ENCODE measurements at places on chromosomes 7 and 10.

DNA sequence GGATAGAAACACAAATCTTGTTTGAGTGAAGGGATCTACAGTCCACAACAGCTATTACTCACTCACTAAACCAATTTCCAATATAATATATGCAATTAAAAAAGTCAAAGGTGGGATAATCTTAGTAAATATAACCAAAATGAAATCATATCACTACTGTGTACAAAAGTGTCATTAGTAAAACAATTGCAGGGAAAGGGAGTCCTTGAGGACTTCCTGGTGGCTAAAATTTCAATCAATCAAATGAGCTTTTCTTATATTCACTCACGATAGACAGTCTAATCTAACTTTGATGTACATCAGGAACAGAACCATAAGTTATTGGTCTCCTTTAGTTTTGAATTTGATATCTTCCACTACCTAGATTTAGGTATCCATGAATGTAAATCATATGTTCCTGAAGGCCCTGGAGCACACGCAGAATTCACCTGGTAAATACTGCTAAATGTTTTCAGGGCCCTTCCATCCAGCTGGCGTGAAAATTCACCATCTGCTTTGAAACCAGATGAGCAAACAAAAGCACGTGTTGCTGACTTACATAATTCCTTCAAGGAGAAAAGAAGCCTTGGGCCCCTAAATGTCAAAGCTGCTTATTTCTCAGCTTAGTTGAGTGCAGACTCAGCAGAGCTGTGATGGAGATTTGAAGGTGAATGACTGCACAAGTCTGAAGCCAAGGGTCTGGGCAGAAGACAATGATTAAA is 159.3 kb upstream of the TMEM196 start:
- no peak for DNase-seq

- no peak for DNase-seq
These were observed 56.0 kb upstream of the CTTNBP2 start for GRCh38 chr7:117929237-117929636.

- no peak for DNase-seq
These were observed 117.5 kb downstream of the OR13A1 start for GRCh38 chr10:45197816-45198485.

- no peak for DNase-seq
These were observed 66.9 kb upstream of the SFMBT2 start for GRCh38 chr10:7477538-7478334.

DNA sequence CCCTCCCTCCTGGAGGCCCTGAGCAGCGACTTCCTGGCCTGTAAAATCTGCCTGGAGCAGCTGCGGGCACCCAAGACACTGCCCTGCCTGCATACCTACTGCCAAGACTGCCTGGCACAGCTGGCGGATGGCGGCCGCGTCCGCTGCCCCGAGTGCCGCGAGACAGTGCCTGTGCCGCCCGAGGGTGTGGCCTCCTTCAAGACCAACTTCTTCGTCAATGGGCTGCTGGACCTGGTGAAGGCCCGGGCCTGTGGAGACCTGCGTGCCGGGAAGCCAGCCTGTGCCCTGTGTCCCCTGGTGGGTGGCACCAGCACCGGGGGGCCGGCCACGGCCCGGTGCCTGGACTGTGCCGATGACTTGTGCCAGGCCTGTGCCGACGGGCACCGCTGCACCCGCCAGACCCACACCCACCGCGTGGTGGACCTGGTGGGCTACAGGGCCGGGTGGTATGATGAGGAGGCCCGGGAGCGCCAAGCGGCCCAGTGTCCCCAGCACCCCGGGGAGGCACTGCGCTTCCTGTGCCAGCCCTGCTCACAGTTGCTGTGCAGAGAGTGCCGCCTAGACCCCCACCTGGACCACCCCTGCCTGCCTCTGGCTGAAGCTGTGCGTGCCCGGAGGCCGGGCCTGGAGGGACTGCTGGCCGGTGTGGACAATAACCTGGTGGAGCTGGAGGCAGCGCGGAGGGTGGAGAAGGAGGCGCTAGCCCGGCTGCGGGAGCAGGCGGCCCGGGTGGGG is 2.2 kb downstream of the TRIM56 start:
- no peak for DNase-seq

DNA sequence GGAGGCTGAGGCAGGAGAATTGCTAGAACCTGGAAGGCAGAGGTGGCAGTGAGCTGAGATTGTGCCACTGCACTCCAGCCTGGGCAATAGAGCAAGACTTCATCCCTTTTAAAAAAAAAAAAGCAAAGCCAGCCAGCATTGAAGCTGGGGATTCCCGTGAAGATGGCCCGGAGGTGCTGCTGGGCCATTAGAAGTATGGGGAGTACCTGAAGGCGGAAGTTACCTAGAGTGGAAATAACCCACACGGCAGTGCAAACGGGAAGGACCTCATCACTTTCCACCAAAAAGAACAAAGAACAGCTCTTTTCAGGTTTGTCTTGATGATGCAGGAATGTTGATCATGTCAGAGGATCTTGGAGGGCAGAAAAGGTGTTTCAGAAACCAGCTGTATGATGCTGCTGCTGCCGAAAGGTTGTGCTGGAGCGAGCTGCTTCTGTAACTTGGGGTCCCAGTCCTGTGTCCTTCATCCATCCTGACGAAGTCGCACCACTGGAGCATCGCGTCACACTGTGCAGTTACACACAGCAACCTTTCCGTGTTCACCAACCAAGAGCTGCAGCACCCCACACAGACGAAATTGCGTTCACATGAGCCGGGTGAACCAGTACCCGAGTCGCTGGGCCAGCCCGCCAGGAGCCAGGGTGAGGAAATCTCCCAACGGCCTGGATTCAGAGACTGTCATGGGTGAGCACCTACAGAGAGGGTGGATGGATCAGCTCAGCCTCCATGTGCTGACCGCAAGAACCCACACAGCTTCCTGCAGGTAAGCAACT is 8.2 kb downstream of the ZFAND2A start:
- DNase-seq: no peak

GRCh38 chr10:80447436-80448190 is 6.5 kb upstream of the TSPAN14 start:
- no peak for DNase-seq

GRCh38 chr10:48480397-48481374 is 124.2 kb downstream of the ARHGAP22 start:
- DNase-seq: no peak

DNA sequence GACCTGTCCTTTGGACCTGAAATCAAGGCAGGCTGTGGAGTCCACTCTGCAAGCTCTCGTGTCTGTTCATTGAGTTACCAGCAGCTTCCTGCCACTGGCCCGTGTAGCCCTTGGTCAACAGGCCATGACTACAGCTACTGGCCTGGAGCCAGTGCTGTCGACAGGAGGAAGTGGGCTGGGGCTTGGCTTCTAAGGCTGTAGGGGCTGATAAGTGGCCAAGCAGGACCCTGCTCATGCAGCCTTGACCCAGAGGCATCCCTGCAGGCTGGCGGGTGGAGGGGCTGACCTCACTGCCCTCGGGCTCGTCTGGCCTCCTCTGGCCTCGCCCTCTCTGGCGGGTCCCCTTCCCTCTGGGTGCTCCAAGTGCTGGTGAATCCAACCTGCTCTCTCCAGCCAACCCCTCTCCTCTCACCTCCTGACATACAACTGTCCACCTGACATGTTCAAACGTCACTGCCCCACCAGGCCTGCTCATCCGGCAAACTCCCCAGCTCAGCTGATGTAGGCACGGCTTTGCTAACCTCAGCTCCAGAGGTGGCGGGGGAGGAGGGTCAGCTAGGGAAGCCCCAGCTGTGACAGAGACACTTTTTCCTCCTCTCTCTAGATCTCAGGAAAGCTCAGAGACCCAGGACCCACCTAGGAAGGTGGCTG is 188.6 kb upstream of the LYZL2 start:
- DNase-seq: peak; percentile 26

- DNase-seq: no peak
These were observed 98.5 kb upstream of the NPS start for GRCh38 chr10:127450644-127451043.

DNA sequence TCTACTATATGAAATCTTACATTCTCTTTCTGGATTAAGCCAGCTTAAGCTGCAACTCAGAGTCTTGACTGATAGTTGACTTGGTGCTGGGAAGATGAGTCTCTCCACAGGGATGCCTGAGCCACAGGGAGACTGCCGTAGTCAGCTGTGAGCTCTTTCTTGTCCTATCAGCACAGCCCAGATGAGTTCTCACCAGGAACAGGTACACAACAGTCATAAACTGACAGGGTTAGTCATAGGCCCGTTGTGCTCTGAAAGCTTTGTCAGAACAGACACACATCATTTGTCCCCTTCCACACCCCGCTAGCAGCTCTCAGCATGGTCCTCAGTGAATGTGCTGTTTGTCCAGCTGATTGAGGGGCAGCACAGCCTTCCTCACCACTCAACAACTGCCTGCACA is 221.6 kb downstream of the RPS24 start:
- DNase-seq: no peak

Measured in head of caudate nucleus (tissue), 42 donors.